Heart right ventricle (tissue), 16 donors: ENCODE measurements at places on chromosomes 12 and 14. TPM values are rescaled to one million over a fixed set of nuclear protein-coding genes. Genes with fewer than 3 reads are reported as not detected.

Gene IRAK3
- total RNA-seq: 4.6 TPM

Gene ACVR1B
- 9.1 TPM for total RNA-seq

Gene AKT1
- total RNA-seq: 152 TPM

Gene ETV6
- 16.2 TPM for total RNA-seq

Gene NINJ2
- 1.9 TPM for total RNA-seq

DNA sequence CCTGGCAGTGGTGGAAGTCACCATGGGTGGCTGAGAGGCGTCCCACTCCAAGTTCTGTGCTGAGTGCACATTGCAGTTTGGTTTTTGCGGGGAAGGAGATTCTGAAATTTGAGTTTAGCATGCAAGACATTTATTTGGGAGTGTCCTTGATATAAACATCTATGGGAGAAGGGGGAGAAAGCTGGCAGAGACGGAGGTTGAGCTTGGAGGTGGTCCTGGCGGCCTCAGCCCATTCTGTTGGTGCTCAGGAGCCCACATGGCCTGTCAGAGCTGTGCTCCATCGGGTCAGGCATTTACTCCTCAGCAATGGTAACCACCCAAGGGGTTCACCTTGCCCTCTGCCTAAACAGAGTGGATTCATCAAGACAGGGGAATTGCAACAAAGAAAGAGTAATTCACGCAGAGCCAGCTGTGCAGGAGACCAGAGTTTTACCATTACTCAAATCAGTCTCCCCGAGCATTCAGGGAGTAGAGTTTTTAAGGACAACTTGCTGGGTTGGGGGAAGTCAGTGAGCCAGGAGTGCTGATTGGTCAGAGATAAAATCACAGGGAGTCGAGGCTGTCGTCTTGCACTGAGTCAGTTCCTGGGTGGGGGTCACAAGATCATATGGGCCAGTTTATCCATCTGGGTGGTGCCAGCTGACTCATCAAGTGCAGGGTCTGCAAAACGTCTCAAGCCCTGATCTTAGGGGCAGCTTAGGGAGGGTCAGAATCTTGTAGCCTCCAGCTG, 323.3 kb upstream of the TMEM132C start:
- no peak for DNase-seq

DNA sequence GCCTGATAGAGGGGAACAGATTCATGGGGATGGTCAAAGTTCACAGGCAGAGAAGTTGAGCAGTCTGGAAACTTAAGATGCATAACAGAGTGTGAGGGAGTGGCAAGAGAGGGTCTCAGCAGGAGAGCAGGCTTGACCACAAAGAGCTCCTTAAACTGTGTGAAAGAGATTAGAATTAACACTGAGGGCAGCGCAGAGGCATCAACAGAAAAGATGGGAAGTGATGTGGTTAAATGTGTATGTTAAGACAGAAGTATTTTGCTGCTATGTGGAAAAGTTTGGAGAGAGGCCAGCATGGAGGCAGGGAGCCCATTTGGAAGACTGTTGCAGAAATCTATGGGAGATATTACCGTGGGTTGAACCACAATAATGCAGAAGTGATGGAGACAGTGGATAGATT, 122.7 kb upstream of the LMNTD1 start:
- DNase-seq: no peak

- peak; percentile 50 for DNase-seq
These were observed 16.5 kb upstream of the KRT78 start for GRCh38 chr12:52865090-52865944.

DNA sequence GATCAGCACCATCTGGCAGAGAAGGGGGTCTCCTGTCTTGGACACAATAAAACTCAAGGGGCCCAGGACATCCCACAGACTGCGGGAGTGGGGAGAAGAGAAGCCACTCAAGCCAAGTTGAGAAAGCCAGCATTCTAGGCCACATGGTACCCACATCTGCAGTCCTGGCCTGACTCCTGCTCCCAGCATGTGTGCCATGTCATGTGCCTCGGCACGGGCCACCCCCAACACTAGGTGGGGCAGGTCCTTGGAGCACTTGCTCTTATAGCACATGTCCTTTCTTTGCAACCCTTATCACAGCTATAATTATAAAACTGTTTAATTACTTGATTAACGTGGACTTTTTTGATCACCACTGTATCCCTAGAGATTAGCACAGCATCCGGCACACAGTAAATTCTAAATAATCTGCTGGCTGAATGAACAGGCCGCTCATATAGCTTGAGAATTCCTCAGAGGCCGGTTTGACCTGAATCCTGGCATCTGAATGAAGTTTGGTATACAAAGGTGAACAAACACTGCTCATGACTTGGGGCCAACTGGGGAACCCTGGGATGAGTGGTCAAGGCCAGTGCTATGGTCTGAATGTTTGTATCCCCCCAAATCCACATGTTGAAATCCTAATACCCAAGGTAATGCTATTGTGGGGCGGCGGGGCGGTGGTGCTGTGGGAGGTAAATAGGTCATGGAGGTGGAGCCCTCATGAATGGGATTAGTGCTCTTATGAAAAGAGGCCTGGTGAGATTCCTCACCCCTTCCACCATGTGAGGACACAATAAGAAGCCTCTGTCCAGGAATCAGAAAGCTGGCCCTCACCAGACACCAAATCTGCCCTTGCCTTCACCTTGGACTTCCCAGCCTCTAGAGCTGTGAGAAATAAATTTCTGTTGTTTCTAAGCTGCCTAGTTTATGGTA, 6.6 kb downstream of the NCKAP5L start:
- DNase-seq: no peak

DNA sequence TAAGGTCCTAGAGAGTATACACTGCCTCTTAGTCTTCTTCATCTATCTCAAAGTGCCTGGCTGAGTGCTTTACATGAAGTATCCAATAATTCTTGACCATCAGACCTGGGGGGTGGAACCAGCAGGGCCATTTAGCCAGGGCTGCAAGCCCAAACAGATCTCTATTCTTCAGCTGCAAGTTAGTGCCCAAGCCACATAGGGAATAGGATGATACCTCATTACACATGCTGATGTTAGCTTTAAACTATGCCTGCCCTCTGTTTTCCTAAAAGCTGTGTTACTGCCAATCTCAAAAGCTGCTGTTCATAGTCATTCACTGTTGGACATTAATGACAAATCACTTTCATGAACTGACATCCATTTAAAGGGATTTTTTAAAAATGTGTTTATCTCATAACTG, 16.7 kb upstream of the IFNG start:
- DNase-seq: no peak

- DNase-seq: no peak
These were observed 355.7 kb downstream of the NPAS3 start for GRCh38 chr14:33294419-33294818.

- DNase-seq: peak; percentile 51
These were observed 49.9 kb downstream of the LRRC74A start for GRCh38 chr14:76876076-76876475.

DNA sequence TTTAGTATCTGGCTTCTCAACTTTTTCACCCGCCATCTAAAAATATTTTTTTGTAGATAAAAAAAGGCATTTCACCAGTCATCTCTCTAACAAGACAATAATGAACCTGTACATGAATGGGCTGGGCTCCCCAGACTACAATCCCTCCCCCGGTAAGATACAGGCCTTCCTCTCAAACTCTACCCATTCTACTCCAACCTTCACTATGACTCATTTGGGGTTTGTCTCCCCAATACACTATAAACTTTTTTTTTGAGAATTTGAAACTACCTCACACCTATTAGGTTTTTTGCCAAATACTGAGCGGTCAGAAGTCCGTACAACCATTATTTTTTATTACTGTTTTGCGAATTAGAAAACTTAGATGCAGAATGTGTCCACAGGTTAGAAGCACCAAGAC, 784 bp downstream of the RPL6 start:
- no peak for DNase-seq

GRCh38 chr12:51850965-51851299, 2.4 kb upstream of the FIGNL2 start:
- no peak for DNase-seq

GRCh38 chr12:42482748-42483520, 106.6 kb downstream of the PRICKLE1 start:
- DNase-seq: peak; percentile 86

DNA sequence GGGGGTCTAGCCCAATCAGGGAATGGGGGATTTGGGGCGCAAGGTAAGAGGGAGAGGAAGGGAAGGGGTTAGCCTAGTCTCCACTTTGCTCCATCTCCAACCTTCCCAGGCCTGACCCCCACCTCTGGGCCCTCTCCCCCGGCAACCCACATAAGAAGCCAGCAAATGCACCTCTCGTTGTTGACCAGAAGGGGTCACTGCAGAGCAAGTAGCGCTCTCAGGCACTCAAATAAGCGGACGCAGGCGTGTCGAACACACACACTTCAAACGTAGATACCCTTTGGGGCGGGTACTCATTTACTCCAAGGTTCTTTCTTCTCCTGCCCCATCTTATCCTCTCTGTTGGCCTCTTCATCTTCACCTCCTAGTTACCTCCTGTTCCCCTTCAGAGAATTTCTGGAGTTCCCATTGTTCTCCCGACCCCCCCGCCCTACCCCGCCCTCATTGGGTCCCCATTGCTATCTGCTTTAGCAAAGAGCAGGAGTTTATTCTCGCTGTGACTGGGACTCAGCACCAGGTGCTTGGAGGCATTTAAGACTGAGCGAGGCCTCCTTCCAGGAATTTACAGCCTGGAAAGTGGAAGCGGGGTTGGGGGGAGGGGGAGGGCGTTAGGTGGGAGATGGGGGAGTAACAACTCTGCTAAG, 1.5 kb upstream of the SRRM4 start:
- peak; percentile 17 for DNase-seq

DNA sequence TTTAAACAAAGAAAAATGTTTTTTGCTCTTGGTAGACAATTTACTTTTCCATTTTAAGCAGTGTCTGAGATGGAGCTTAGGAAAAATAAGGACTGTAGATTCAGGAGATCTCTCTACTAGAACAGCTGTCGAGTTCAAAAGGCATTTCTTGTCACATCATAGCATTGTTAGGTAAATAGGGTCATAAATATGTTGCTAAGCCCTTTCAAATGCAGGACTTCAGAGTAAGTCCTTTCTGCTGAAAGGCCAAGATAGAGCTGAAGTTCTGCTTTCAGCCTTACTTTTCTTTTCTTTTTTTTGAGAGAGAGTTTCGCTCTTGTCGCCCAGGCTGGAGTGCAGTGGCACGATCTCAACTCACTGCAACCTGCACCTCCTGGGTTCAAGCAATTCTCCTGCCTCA, 98.2 kb downstream of the SYNE2 start:
- DNase-seq: no peak

DNA sequence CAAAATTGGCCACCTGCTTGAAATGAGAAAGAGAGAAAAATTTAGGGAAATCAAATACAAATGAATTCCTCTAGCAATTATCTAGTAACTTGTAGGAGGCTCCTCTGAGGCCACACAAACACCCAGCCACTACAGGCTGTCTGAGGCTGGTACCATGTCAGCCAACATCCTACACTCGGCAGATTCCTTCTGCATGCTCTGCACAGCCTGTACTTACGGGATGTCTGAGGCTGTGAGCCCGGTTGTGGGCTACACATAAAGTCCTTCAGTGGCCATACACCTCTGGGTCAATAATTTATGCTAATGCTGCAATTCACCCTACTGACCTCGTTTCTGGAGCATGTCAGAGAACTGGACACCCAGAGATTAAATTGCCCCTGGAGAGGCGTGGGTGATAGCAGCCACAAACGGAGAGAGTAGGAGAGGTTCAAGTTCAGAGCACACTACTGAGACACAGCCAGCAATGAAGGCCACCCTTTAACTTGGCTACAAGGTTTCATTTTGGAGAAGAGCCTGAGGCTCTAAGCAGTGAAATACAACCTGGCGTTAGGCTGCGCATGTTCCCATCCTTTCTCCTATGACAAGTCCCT, 28.9 kb downstream of the WSCD2 start:
- no peak for DNase-seq

- DNase-seq: no peak
These were observed at the start of gene BEST3 for GRCh38 chr12:69698769-69699540. BEST3 (minus strand) TSS chr12:69699303; CDS start chr12:69697798, 1,505 bp downstream.

DNA sequence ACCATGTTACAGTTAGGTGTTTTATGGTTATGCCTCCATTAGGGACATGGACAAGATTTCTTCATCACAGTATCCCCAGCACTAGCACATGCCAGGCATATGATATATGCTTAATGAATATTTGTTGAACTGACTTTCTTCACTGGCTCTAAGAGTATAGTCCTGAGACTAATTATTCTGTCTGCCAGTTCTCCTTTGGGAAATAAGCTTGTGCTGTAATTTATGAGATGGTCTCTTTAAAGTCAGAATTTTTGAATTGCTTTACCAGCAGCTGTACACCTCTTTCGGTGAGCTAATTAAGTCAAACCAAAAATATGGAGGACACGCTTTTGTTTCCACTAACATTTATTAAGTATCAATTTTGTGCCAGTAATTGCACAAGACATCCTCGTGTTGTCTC, 4.8 kb upstream of the KRT72 start:
- no peak for DNase-seq
